ENCODE measurements at places on chromosomes 5 and 9.

DNA sequence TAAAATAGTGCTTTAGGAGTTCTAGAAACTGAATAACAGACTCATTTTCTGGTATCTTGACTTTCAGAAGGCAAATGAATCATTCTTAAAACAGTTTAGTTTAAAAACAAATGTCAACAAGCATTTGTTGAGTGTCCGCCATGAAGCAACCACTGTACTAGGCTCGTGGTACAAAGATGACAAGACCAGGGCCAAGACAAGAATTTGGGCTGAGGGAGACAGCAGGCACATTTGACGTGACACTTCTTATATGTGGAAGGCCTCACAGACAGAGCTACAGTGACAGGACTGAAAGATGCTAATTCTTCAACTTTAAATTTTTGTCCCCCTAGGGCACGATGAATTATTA, 14.4 kb upstream of the ZNF131 start:
- no peak for DNase-seq

GRCh38 chr5:139012176-139012575, 137.0 kb upstream of the LRRTM2 start:
- DNase-seq, result no peak

DNA sequence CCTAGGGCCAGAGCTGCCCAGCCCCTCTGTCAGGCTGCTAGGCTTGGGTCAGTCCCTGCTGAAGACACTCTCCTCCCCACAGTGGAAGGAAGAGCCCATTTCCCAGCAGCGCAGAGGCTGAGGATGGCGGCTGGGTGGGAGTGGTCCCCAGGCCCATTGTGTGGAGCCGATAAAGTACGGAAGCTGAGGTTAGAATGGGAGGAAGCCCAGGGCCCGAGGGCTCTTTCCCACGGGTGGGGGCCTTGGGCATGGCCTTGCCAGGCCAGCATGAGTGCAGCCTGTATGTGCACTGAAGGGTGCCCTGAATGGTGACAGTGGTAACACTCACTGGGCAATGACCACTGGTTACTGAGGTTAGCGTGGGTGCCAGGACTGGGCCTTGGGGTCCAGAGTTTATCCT, 125.9 kb downstream of the RGS3 start:
- no peak for DNase-seq

GRCh38 chr9:83012922-83013838, 49.8 kb downstream of the RASEF start:
- peak; percentile 15 for DNase-seq

DNA sequence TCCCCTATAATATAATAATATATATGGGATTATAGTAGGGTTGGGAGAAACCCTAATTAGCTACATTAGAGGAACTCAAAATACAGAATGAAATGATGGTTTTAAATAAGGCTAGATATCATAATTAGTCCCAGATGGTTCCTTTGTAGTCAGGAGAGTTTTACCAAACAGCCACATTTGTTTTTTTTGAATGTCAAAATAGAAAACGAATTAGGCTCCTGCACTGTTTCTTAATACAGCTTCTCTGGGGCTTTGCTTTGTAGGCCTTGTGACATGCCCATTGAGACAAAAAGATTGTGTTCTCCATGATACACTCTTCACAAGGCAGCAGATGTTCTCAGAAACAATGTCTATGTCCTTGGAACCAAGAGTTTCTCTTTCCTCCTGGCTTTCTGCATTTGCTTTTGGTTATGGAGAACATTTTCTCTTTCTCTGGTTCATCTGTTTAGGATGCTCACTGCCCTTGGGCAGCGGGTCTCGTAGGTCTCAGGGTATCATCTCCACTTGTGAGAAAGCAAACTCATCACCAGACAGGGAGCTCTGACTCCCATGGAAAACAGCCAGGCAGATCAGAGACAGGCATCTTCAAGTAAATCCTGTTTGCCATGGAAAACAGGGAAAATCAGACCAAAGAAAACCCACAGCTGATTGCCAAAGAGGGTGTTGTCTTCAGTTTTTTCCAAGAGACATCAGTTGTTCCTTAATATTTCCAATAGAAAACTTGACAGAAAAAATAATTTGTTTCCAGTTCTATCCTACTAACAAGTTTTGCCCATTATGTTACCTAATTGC, 54.1 kb upstream of the RPS23 start:
- DNase-seq, result no peak

DNA sequence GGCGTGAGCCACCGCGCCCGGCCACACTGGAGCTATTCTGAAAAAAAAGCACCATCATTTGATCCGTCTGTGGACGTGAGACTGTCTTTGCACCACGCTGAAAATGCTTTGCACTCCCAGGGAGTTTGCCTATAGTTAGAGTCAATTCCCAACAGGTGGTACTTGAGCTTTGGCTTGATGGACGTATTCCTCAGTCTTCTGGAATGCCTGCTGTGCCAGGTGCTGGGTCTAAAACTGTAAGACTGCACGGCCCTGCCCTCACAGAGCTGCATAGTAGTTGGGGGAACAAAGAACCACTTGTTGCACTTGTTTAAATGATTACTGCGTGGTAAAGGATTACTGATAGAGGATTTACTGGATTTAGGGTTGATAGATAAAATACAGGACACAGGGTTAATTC, 3.4 kb upstream of the CCNO start:
- no peak for DNase-seq

- DNase-seq, result no peak
Measured at GRCh38 chr5:147415651-147416050, 94.2 kb downstream of the DPYSL3 start.

DNA sequence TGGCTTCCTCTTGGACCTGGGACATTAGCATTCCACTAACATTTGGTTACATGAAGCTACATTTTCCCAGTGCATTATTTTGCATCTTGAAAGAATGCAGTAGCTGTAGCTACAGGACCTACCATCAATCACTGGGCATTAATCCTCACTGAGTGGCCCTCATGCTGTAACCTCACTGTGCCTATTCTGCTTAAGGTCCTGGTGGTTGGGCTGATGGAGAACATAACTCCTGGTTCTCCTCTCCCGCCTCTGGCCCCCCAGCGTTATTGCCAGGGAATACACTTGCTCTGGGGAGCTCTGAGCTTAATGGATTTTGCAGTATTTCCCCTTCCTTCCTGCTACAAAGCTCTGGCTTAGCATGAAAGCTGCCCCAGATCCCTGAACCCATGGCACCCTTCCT, 111.5 kb upstream of the EQTN start:
- DNase-seq, result no peak

DNA sequence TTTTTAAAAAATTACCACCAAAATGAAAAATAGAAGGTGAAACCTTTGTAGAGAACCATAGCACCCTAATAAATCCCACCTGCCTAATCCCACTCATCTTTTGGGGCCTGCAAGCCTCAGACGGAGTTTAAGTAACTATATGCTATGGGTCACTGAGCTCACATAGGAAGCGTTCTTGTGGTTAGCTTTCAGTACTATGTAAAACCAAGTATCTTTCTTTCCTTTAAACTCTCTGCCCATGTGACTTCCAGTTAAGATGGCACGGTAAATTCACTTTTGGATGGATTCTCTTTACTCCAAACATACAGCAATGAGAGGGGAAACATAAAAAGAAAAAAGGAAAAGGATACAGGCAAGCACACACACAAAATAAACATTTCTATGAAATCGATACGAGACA, 50.9 kb downstream of the FANCC start:
- DNase-seq, result no peak

DNA sequence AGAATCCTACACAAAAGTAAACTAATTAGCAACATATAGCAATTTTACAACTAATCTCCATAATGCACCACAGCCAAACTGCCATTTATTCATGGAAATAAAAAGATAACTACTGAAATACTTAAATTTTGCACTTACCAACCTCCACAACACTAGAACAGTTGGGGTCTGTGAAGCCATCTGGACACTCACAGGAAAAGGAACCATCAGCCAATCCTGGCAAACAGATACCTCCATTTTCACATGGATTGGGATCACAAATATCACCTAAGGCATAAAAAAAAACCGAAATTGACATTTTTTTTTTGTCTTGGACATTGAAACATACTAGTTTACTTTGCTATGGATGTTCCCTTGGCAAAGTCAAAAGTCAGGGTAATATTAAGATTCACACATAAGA, 130.7 kb downstream of the EDIL3 start:
- DNase-seq, result no peak

GRCh38 chr9:71924576-71924975, 13.1 kb downstream of the C9orf85 start:
- no peak for DNase-seq

DNA sequence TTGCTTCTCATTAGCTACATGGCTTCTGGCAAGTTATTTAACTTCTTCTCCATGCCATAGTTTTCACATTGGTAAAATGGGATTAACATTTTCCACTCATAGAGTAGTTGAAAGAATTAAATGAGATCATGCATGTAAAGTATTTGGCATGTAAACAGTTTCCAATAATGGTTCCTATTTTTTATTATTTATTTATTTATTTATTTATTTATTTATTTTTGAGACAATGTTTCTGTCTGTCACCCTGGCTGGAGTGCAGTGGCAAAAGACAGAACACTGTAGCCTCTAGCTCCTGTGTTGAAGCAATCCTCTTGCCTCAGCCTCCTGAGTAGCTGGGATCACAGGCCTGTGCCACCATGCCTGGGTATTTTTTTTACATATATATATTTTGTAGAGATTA, 117.7 kb downstream of the DOCK2 start:
- no peak for DNase-seq

DNA sequence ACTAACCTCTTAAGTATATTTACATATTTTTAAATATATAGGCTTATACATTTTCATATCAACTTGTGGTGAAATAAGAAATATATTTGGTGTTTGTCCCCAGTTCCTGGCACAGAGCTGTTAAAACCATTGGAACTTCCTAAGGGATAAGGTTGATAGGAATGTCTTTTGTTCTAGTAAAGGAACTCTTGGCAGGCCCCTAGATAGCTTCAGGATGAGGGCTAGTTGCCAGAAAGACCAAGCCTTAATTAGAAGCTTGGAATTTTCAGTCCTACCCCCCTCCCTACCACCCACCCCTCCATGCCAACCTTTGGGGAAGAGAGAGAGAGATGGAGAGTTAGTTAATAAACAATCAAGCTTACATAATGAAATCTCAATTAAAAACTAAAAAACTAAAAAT, 638.6 kb upstream of the ACO1 start:
- DNase-seq, result no peak

Data from NCI-H2029 (cell line).